ENCODE measurements at places on chromosomes 6 and 20.
A peak's percentile ranks its signal among the peaks of the same experiment; 100 is the strongest.

DNA sequence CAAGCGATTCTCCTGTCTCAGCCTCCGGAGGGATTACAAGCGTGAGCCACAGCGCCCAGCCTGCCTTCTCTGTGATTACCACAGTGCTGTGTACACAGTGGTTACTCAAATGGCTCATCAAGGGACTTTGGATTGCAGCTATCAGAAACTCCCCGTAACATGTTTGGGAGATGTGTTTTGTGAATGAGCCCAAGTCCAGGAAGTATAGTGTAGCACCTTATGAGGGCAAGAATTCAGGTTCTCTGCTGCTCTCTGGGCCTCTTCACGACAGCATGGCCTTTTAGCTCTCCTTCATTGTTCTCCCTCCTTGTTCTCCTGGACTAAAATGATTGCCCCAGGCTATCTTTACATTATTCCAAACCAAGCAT lies 34.1 kb upstream of the RPL7L1 start:
- H3K36me3 ChIP-seq, result peaks cover 2% of the 10 kb centered on the region
- H3K27me3 ChIP-seq, result no peaks in the 10 kb centered on the region
- H3K4me3 ChIP-seq, result no peak overlapping the region
- no peaks in the 10 kb centered on the region for H3K4me1 ChIP-seq
- no peak for DNase-seq

DNA sequence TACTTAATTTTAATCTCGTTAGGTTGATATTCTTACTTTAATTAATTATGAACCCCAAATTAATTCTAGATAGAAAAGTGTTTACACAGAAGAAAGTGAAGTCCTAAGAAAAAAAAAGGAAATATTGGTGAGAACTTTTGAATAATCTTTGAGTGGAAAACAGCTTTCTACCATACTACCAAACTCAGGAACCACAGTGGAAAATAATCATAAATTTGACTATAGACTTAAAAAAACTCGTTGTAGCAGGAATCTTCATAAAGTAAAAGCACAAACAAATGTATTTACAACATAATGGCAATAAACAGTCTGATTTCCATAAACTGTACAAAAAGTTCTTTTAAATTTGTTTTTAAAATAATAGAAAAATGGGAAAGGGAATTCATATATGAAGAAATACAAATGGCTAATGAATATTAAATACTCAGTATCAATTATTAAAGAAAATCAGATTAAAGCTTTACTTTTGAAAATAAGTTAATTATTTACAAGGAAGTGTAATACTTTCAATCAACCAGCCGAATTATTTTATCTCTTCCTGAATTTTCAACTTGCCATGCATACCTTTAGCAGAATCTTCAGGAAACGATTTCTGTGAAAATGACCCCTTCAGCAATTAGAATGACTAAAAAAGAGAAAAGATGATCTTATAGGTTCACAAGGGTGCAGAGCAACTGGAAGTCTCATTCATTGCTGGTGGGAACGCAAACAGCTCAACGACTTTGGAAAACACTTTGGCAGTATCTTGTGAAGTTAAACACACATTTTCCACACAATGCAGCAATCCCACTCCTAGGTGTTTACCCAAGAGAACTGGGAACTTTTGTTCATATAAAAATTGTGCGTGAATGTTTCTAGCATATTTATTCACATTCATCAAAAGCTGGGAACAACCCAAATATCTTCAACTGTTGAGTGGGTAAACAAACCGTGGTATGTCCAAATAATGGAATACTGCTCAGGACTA lies 38.5 kb upstream of the BMP6 start:
- no peak for DNase-seq
- no peak overlapping the region for H3K27ac ChIP-seq
- no peak overlapping the region for H3K4me3 ChIP-seq
- no peaks in the 10 kb centered on the region for H3K36me3 ChIP-seq

- no peak overlapping the region for H3K4me3 ChIP-seq
- no peaks in the 10 kb centered on the region for H3K36me3 ChIP-seq
- peaks cover 36% of the 10 kb centered on the region for H3K27me3 ChIP-seq
- H3K27ac ChIP-seq, result no peak overlapping the region
- DNase-seq, result no peak
These were observed 13.9 kb upstream of the CCDC167 start for GRCh38 chr6:37513576-37513975.

DNA sequence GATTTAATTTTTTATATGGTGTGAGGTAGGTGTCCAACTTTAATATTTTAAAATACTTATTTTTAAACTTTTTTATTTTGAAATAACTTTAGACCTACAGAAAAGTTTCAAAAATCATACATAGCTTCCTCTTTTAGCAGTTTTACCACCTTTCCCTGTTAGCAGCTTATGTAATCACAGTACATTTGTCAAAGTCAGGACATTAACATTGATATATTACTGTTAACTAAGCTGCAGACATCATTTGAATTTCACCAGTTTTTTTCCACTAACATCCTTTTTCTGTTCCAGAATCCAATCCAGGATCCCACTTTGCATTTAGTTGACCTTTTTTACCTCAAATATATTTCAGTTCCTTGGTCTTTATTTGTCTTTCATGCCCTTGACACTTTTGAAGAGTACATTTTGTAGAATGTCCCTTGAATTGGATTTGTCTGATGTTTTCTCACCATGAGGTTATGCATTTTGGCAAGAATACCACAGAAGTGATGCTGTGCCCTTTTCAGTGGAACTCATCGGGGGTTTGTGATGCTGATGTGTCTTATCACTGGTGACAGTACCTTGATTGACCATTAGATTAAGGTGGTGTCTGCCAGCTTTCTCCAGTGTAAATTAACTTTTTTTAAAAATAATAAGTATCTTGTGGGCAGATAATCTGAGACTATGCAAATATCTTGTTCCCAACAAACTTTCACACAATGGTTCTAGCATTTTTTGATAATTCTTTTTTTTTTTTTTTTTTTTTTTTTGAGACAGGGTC lies 33.4 kb downstream of the TTLL9 start:
- H3K27me3 ChIP-seq, result peaks cover 2% of the 10 kb centered on the region
- no peak overlapping the region for H3K4me3 ChIP-seq
- H3K27ac ChIP-seq, result no peak overlapping the region
- H3K4me1 ChIP-seq, result no peaks in the 10 kb centered on the region
- DNase-seq, result no peak
- H3K36me3 ChIP-seq, result no peaks in the 10 kb centered on the region

GRCh38 chr6:117601811-117602150 lies 530 bp downstream of the GOPC start:
- no peaks in the 10 kb centered on the region for H3K27me3 ChIP-seq
- peak overlapping the region; percentile 91 for H3K4me3 ChIP-seq
- H3K4me1 ChIP-seq, result peaks cover 20% of the 10 kb centered on the region
- no peaks in the 10 kb centered on the region for H3K36me3 ChIP-seq

DNA sequence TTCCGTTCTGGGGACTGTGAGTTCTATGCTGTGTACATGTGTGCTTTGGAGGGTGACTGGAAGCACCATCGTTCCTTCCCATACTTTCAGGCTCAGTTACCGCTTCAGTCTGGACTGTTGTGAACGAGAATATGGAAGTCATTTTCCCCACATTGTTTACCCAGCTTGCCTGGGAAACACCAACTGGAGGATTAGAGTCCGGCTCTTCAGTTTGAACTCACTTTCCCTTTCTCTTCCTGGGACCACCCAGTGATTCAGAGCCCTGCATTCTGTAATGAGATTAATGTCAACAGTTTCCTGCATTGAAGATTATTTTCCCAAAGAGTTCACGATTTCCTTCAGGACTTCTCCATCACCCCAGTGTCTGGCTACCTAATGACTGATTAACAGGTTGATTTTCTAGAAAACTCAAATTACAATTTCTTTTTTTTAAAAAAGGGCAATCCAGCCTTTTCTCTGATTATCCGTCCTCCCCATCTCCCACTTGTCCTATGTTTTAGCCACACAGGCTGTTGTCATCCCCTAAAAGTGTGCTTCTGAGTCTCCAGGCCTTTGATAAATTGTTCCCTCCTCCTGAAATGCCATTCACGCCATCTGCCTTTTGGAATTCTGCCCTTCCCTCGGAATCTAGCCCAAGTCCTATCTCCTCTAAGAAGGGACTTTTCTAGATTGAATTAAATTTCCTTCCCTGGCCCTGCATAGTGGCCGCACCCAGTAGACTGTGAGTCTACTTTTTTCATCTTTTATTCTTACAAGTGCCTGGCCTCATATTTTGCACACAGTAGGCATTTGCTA lies 3.3 kb upstream of the TAGAP start:
- no peak overlapping the region for H3K4me3 ChIP-seq
- no peaks in the 10 kb centered on the region for H3K4me1 ChIP-seq
- no peak for DNase-seq
- no peaks in the 10 kb centered on the region for H3K36me3 ChIP-seq

Measured in endothelial cell of umbilical vein (primary cell).